ENCODE measurements at places on chromosomes 7 and 10. TPM values are rescaled to one million over a fixed set of nuclear protein-coding genes. Genes with fewer than 3 reads are reported as not detected.

GRCh38 chr10:110167149-110167548 lies 40.3 kb upstream of the MXI1 start:
- H3K36me3 ChIP-seq = no peaks in the 10 kb centered on the region
- H3K27me3 ChIP-seq = peaks cover 3% of the 10 kb centered on the region
- no peak for DNase-seq
- 0 out of 2 replicates have a peak, but pooled peaks cover 7% of the 10 kb centered on the region for H3K4me1 ChIP-seq
- H3K4me3 ChIP-seq = no peak overlapping the region

DNA sequence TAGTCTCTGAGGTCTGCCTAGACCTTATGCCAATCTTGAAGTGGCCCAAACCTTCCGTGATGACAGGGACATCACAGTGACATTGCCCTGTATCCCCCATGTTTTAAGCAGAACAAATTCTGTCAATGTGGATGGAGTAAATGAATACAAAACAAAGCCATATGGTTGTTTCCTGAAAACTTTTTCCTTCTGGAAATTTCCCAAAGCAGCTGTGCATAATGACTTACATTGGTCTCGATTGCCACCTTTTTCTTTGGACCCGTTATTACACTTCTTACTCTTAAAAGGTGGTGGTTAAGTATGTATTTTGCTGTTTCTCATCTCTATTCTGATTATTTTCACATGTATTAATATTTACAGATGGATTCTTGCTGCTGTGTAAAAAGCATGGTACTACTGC lies 411.2 kb upstream of the KLF6 start:
- H3K4me3 ChIP-seq = no peak overlapping the region
- H3K27ac ChIP-seq = no peak overlapping the region
- no peak for DNase-seq
- H3K4me1 ChIP-seq = no peaks in the 10 kb centered on the region

- no peaks in the 10 kb centered on the region for H3K4me1 ChIP-seq
- H3K27me3 ChIP-seq = no peaks in the 10 kb centered on the region
- DNase-seq = peak; percentile 5
- no peaks in the 10 kb centered on the region for H3K36me3 ChIP-seq
- no peak overlapping the region for H3K4me3 ChIP-seq
- no peak overlapping the region for H3K27ac ChIP-seq
Observed at GRCh38 chr10:3330663-3331062, 158.1 kb upstream of the PITRM1 start.

DNA sequence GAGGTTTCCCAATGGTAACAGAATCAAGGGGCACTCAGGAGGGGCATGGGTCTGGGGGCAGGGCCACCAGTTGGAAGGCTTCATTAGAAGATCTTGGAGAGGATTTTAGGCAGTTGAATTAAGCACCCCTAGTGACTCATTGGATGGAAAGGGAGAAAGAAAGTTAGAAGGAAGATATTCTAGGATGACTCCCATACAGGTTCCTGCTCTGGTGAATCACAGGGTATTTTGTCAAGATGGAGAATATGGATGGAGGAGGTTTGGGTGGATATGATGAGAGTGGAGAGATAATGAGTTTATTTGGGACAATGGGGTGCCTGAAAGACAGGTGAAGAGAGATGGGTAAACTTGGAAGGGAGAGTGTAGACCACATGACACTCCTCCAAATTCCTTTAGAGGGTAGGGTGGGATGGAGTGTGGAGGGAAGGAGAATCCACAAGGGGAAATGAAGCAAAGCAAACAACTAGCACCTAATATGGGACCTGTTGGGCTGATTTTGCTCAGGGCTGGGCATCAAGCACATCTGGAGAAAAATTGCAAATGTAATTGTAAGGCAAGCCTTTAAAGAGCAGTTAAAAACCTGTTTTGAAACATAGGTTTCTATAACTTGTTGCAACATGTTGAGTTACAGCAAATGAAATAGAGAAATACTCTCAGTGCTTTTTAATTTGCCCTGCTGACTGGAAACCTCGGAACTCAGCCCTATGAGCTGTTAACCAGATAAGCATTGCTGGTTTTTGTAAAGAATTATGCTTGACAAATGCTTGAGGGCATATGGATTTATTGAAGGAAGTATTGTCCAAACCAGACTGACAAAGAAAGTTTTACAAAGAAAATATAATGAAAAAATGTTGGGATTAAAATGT lies 2.9 kb upstream of the ENTPD7 start:
- H3K4me3 ChIP-seq = no peak overlapping the region
- DNase-seq = no peak
- H3K4me1 ChIP-seq = peaks cover 36% of the 10 kb centered on the region
- no peaks in the 10 kb centered on the region for H3K27me3 ChIP-seq
- H3K36me3 ChIP-seq = no peaks in the 10 kb centered on the region

DNA sequence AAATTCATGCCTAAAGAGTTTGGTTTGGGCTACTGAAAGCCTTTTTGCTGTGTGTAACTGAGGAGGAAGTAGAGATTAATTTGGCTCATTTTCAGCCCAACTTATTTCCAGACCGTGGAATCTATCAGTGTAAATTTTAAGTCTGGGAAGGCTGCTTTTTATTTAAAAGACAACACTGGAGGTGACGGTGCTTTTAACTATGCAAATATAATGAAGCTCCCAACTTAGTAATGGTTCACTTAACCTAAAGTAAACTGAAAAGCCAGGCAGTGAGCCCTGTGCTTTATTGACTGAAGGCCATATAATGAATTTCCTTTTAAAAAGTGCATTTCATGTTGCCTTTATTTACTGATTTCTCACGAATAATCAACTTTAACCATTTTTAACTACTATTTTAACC lies 127.2 kb downstream of the NPY start:
- H3K27me3 ChIP-seq = no peaks in the 10 kb centered on the region
- H3K27ac ChIP-seq = no peak overlapping the region
- H3K4me1 ChIP-seq = no peaks in the 10 kb centered on the region
- no peak for DNase-seq
- H3K4me3 ChIP-seq = no peak overlapping the region

DNA sequence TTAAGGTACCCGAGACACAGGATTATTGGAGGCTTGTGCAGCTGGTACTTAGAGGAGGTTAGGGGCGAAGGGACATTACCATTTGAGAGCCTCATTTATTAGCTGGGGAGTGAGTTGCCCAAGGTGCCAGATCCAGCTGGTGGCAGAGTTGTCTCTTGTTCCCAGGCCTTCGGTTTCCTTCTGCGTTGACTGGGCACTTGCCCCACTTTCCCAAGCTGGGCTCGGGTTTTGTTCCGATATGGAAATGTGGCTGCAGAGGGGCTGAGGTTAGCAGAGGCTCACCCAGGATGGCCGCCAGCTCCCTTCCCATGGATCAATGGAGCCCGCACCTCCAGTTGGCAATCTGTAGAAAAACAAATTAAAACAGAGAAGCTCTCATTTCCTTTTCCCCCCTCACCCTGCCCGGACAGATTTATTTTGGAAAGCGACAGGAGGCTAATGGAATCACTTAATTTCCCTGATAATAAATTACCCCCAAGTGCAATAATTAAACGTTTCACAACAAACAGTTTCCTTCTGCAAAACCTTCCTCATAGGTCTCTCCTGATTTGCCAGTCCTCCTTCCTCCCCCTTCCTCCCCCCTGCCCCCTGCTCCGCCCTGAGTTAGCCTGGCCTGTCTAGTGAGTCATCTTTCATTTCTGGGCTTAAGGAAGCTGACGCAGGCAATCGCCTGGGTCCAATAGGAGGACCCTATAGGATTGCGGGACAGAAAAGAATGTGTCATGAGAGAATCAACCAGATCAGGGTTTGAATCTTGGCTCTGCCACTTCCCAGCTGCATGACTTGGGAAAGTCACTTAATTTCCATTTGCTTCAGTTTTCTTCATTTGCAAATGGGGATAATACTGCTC lies 51.7 kb downstream of the ADRA2A start:
- DNase-seq = no peak
- H3K27me3 ChIP-seq = no peaks in the 10 kb centered on the region
- no peaks in the 10 kb centered on the region for H3K4me1 ChIP-seq
- H3K4me3 ChIP-seq = no peak overlapping the region

DNA sequence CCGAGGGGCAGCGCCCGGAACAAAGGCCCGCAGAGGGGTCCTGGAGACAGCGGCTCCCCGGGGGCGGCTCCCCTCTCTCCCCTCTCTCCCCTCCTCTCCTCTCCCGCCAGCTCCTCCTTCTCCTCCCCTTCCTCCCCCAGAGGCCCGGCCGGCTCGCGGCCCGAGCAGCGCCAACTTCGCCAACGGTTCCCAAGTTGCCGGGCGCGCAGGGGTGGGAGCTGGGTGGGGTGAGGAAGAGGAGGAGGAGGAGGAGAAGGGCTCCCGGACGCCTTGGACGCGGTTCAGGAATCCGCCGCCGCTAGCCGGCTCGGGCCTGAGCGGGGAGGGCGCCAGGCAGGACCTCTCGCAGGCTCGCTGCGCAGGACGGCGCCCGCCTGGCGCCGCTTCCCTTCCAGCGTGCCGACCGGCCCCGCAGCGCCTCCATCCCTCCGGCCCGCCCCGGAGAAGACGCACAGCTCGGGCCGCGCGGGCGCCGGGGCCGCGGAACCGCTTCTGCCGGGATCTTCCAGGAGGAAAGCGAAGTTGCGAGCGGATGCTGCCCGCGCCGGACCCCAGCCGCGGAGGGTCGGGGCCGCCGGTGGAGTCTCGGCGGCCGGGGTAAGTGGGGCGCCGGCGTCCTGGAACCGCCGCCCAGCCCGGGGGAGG lies at the start of gene CHST3:
Gene CHST3, plus strand, starts transcription at position 298 of the 645 bp plus-strand sequence. CDS start 41,448 bp downstream, outside the sequence.
- H3K4me3 ChIP-seq = peak within 1 kb of the TSS; percentile 74
- H3K27ac ChIP-seq = no peak within 1 kb of the TSS

- H3K27me3 ChIP-seq = no peaks in the 10 kb centered on the region
- no peak overlapping the region for H3K27ac ChIP-seq
- H3K4me1 ChIP-seq = no peaks in the 10 kb centered on the region
- H3K36me3 ChIP-seq = no peaks in the 10 kb centered on the region
- DNase-seq = no peak
Observed at GRCh38 chr7:133805426-133805825, 321.7 kb upstream of the LRGUK start.

- H3K4me1 ChIP-seq = no peaks in the 10 kb centered on the region
- DNase-seq = no peak
- no peaks in the 10 kb centered on the region for H3K36me3 ChIP-seq
- H3K27ac ChIP-seq = no peak overlapping the region
Observed at GRCh38 chr10:91032611-91033206, 111.8 kb upstream of the ANKRD1 start.

GRCh38 chr7:143325240-143325639 lies 9.3 kb downstream of the CLCN1 start:
- H3K4me3 ChIP-seq = no peak overlapping the region
- H3K36me3 ChIP-seq = no peaks in the 10 kb centered on the region
- H3K27ac ChIP-seq = no peak overlapping the region
- H3K4me1 ChIP-seq = peaks cover 6% of the 10 kb centered on the region

- no peaks in the 10 kb centered on the region for H3K27me3 ChIP-seq
- no peak overlapping the region for H3K4me3 ChIP-seq
- no peak for DNase-seq
- H3K27ac ChIP-seq = peak overlapping the region; percentile 35
- no peaks in the 10 kb centered on the region for H3K36me3 ChIP-seq
Observed at GRCh38 chr7:116577320-116577871, 52.6 kb downstream of the CAV1 start.

DNA sequence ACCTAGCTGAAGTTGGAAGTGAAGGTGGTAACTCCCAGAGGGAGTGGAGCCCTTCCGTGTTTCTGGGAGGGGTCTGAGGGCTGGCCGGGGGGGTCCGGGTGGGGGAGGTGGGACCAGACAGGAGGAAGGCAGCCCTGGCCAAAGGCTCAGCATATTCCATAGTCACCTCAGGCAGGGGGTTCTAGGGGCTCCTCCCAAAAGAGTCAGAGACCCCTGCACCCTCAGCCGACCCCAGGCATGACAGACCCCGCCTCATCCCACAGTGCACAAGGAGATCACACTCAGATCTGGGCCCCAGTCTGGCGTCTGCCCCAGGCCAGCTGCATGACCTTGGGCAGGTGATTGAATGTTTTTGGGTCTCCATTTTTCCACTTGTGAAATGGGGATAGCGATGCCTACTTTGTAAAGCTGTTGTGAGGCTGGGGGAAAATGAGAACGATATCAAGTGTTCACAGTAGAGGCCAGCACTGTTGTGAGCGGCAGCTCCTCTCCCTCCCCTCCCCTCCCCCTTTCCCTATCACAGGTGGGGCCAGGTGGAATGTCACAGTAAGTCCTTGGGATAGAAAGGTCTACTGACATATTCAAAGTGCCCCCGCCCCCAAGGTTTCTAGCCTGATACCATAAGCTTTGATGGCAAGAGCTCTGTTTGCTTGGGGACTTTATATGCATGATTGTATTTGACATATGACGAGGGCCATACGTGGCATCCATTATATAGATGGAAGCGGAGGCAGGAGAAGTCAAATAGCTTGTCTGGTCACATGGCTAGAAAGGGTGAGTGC lies 33.3 kb downstream of the DNAJB12 start:
- peaks cover 89% of the 10 kb centered on the region for H3K4me1 ChIP-seq
- H3K36me3 ChIP-seq = no peaks in the 10 kb centered on the region
- DNase-seq = no peak
- peak overlapping the region; percentile 99 for H3K27ac ChIP-seq

GRCh38 chr7:117225536-117225935 lies 97.3 kb downstream of the WNT2 start:
- H3K27ac ChIP-seq = no peak overlapping the region
- DNase-seq = no peak
- H3K4me3 ChIP-seq = no peak overlapping the region
- H3K27me3 ChIP-seq = no peaks in the 10 kb centered on the region
- no peaks in the 10 kb centered on the region for H3K36me3 ChIP-seq

- no peak for DNase-seq
- H3K36me3 ChIP-seq = 0 out of 2 replicates have a peak, but pooled peaks cover 4% of the 10 kb centered on the region
- H3K4me3 ChIP-seq = no peak overlapping the region
- no peaks in the 10 kb centered on the region for H3K27me3 ChIP-seq
- no peak overlapping the region for H3K27ac ChIP-seq
- H3K4me1 ChIP-seq = no peaks in the 10 kb centered on the region
Observed at GRCh38 chr10:29482591-29483431, 152.0 kb downstream of the SVIL start.

- H3K4me1 ChIP-seq = peaks cover 21% of the 10 kb centered on the region
- H3K27ac ChIP-seq = peak overlapping the region; percentile 89
- H3K36me3 ChIP-seq = peaks cover 14% of the 10 kb centered on the region
- H3K4me3 ChIP-seq = peak overlapping the region; percentile 73
Observed at GRCh38 chr7:10939237-10939910, 34.3 kb upstream of the PHF14 start.

- no peaks in the 10 kb centered on the region for H3K27me3 ChIP-seq
- H3K27ac ChIP-seq = no peak overlapping the region
- H3K36me3 ChIP-seq = no peaks in the 10 kb centered on the region
- no peaks in the 10 kb centered on the region for H3K4me1 ChIP-seq
- no peak overlapping the region for H3K4me3 ChIP-seq
- DNase-seq = no peak
Observed at GRCh38 chr10:26359670-26360069, 78.5 kb upstream of the APBB1IP start.

DNA sequence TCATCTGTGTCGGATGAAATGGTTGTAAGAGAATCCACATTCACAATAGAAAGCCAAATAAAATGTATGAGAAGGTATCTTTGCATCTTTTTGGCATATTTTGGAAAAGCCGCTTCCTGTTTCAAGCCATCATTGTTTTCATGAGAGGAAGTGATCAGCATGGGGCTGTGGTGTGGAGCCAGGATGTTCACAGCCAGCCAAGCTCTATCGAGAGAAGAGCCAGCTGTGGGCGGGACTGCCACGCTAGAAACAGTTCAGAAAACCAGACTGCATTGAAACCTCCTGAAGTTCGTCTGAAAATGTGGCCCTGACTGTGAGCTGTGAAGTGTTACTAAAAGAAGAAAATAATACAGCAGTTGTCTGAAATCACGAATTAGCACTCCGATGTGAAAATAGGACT lies 21.2 kb upstream of the NPS start:
- peaks cover 54% of the 10 kb centered on the region for H3K27me3 ChIP-seq
- no peak overlapping the region for H3K4me3 ChIP-seq
- H3K27ac ChIP-seq = no peak overlapping the region

The KCNH2 gene
- total RNA-seq = 1.5 TPM

The SLC26A4 gene
- total RNA-seq = 0.80 TPM

The HOXA9 gene
- total RNA-seq = 2.5 TPM

The WEE2 gene
- total RNA-seq = not detected

The HEPACAM2 gene
- not detected for total RNA-seq
